ENCODE measurements at places on chromosomes 1 and 21.

DNA sequence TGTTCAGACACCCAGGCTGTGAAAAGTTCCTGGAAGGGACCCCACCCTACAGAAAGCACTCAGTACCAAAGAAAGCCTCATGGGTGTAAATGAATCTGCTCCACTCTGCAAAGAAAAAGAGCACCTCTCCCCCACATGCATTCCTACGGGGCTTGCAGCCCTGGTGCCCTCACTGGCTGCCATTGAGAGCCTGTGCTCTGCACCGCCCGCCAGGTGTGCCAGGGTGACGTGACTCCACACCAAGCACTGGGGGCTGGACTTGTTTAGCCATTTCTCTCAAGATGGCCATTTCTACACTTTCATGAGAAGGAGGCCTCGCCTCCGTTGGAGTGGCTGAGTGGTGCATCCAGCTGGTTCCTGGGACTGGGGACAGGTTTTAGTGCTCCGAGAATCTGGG is 380.5 kb upstream of the VAMP3 start:
- no peak for DNase-seq

DNA sequence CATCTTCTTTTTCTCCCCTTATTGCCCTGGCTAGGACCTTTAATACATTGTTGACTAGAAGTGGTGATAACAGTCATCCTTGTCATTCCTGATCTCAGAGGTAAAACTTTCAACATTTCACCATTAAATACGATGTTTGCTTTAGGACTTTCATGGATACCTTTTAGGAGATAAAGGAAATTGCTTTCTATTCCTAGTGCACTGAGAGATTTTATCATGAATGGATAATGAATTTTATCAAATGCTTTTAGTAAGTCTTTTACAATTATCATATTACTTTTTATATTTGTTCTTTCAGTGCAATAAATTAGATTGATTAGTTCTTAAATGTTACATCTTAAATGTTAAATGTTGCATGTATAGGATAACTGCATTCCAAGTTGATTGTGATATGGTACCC is 147.2 kb upstream of the SERTAD4 start:
- peak; percentile 15 for DNase-seq

DNA sequence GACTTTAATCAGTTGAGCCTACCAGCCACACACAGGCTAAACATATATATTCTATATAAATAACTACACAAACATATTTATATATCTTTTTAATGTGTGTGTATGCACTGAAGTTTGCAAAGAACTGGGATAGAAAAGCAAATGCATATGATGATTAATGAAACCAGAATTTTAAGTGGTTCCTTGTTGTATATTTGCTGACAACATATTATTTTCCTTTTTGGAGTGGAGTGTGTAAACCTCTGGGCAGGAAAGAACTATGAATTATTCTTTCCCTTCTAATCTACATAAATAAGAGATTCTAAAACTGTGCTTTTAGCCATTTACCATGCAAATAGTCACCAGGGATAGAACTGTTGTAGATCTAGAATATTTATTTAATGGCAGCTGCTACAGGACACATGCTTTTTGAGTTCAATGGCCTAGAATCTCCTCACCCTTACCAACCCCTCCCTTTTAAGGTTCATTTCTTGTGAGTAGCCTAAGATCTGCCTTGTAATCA is 187.6 kb downstream of the BACH1 start:
- no peak for DNase-seq

DNA sequence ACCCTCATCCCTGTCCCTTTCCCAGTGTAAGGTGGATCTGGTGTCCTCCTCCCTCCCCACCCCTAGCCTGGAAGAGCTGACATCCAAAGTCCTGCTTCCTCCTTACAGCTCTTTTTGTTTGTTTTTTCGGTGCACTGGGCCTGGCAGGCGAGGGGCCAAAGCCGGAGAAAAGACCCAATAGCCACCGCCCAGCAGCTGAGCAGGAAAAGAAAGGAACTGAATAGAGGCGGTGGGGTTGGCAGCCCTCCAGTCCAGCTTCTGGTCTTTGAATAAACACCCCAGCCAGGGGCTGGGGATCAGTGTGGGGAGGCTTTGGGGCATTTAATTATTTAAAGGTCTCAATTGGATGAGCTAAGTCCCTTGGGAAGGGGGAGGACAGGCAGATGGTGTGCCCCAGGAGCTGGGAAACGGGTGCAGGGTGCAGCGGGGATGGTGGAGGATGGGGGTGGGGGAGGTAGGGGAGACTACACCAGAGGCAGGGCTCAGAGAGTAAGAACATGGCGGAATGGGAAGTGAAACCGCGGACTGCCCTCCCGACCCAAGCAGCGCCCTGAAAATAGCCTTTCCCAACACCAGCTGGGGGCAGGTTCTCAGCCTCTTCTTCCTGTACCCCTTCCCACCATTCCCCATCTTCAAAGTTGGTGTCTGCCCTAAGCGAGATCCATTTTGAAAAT is 20.2 kb downstream of the BTG2 start:
- DNase-seq = no peak

GRCh38 chr1:225509770-225510169 is 81.9 kb upstream of the LBR start:
- DNase-seq = no peak

GRCh38 chr21:42041711-42042110 is 29.4 kb upstream of the UMODL1 start:
- DNase-seq = no peak

DNA sequence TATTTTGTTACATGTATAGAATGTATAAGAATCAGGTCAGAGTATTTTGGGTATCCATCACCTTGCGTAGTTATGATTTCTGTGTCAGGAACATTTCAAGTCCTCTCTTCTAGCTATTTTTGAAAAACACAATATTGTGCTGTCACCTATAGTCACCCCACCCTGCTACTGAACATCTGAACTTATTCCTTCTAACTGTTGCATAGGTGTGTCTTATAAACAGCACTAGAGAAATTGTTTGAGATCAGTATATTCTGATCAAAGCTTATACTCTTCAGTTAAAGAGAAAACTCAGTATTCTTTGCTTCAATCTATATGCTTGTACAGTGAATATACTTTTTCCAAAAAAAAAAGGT is 96.0 kb downstream of the ASH1L start:
- no peak for DNase-seq

DNA sequence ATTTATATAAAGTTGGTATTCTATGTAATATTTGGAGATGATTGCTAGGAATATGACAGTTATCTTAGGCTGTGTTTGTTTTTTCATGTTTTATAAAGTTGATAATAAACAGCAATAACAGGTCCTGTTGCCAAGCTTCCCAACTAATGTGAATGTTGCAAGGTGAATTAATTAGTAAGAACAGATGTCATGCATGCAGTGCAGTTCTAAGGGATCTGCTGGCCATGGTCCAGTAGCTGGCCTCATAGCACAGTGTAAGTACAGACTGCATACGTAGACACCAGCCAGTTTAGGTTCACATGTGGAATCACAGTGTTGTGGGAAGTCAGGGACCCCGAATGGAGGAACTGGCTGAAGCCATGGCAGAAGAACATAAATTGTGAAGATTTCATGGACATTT is 478.2 kb downstream of the NEGR1 start:
- no peak for DNase-seq

- peak; percentile 47 for DNase-seq
Observed at GRCh38 chr1:52142220-52143183, 613 bp downstream of the ZFYVE9 start.

DNA sequence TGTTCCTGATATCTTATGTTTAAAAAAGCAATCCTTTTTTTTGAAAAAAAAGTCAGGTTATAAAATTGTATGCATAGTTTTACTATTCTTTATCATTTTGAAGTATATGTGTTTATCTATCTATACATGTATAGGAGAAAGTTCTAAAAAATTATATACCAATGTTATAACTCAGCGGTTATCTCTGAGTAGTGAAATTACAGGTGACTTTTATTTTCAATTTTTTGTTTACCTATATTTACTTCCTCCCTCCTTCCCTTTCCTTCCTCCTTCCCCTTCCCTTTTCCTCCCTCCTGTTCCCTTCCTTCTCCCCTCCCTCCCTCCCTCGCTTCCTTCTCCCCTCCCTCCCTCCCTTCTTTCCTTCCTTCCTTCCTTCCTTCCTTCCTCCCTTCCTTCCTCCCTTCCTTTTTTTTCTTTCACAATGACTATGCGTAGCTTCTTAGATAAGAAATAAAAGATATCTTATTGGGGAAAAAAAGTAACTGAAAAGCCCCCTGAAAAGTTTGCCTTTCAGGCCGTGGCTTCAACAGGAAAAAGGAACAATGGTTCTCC is 77.1 kb downstream of the ABCA4 start:
- DNase-seq = no peak

DNA sequence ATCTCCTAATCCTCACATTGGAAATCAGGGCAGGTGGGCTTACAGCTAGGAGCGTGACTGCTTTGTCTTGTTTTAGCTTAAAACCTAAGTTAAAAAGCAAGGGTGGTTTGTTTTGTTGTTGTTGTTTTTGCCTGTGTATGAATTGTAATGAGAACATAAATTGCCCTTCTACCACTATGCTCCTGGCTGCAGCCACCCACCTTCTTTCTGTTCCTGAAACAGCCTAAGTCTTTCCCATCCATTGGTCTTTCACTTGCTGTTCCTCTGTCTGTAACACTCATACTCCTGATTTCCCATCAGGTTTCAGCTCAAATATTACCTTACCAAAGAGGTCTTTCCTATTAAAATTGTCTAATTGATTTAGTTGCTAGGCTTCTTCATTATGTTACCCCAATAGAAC is 604 bp upstream of the TMEM79 start:
- DNase-seq = no peak

DNA sequence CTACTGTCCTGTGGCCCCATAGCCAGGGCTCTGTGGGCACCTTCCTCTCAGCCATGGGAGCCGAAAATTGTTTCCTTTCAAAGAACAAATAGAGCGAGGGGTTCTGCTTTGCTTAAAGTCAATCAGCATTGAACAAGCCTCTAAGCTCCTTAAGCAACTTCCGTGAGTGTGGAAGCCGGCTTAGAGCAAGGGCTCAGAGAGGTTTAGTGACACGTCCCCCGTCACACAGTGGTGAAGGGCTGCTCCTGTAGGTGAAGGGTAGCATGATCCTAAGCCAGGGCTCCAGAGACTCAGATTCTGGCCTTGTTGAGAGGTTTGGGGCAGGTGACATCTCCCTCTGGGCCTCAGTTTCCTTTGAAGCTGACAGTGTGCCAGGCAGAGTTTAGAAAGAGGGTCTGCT is 94.0 kb upstream of the WNT4 start:
- DNase-seq = no peak

DNA sequence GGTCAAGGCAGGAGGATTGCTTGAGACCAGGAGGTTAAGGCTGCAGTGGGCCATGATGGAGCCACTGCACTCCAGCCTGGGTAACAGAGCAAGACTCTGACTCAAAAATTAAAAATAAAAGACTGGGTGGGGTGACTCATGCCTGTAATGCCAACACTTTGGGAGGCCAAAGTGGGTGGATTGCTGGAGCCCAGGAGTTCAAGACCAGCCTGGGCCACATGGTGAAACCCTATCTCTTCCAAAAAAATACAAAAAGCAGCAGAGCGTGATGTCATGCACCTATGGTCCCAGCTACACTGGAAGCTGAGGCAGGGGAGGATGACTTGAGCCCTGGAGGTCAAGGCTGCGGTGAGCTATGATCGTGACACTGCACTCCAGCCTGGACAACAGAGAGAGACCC is 44.4 kb upstream of the COX20 start:
- DNase-seq = no peak

GRCh38 chr1:167651161-167651693 is 21.2 kb downstream of the RCSD1 start:
- no peak for DNase-seq

- DNase-seq = no peak
Observed at GRCh38 chr1:36349241-36349671, 25.8 kb upstream of the EVA1B start.

GRCh38 chr1:152182944-152183361 is 23.9 kb upstream of the RPTN start:
- DNase-seq = no peak

Measured in Caco-2 (cell line).